ENCODE measurements at places on chromosomes 16 and 17. TPM values are rescaled to one million over a fixed set of nuclear protein-coding genes. Genes with fewer than 3 reads are reported as not detected.

GCGR gene
- total RNA-seq, result not detected

TBC1D3C gene
- total RNA-seq, result not detected

TRIM16 gene
- total RNA-seq, result 41.5 TPM

KRTAP1-3 gene
- not detected for total RNA-seq

MYOCD gene
- total RNA-seq, result 0.25 TPM

SLC38A8 gene
- total RNA-seq, result not detected

TMEM97 gene
- 32.0 TPM for total RNA-seq

FLII gene
- 280 TPM for total RNA-seq

TP53TG3C gene
- not detected for total RNA-seq

SLX4 gene
- 2.1 TPM for total RNA-seq

GAS2L2 gene
- total RNA-seq, result under 0.01 TPM

DHRS13 gene
- 9.1 TPM for total RNA-seq

AFMID gene
- total RNA-seq, result 47.2 TPM

CD2BP2 gene
- 34.1 TPM for total RNA-seq

RAP1GAP2 gene
- 1.4 TPM for total RNA-seq

EVI2B gene
- 0.13 TPM for total RNA-seq

HS3ST6 gene
- total RNA-seq, result not detected

NPIPA5 gene
- total RNA-seq, result 0.64 TPM

TMEM95 gene
- not detected for total RNA-seq

CDK12 gene
- total RNA-seq, result 18.2 TPM

KRTAP9-4 gene
- total RNA-seq, result not detected

ATPAF2 gene
- 18.4 TPM for total RNA-seq

RHBDF2 gene
- total RNA-seq, result 11.7 TPM

CLEC3A gene
- total RNA-seq, result not detected

KRTAP9-2 gene
- not detected for total RNA-seq

NUDT7 gene
- total RNA-seq, result 6.8 TPM

PPM1E gene
- total RNA-seq, result under 0.01 TPM

PDF gene
- 10.1 TPM for total RNA-seq

ODAD4 gene
- 0.25 TPM for total RNA-seq

SCGB1C2 gene
- total RNA-seq, result not detected

CBX2 gene
- 6.7 TPM for total RNA-seq

NECAB2 gene
- total RNA-seq, result not detected

ENPP7 gene
- total RNA-seq, result not detected

CXCL16 gene
- total RNA-seq, result 2.4 TPM

EME1 gene
- 2.6 TPM for total RNA-seq

ABCC11 gene
- not detected for total RNA-seq

NME3 gene
- 37.6 TPM for total RNA-seq

SNAI3 gene
- total RNA-seq, result 0.13 TPM
